Bronchial epithelial cell (primary cell): ENCODE measurements at places on chromosomes 11 and 22. TPM values are rescaled to one million over a fixed set of nuclear protein-coding genes. Genes with fewer than 3 reads are reported as not detected.

GRCh38 chr11:71293961-71294782 is 41.8 kb upstream of the SHANK2 start:
- DNase-seq: no peak

GRCh38 chr11:1570001-1570453 is 2.0 kb downstream of the DUSP8 start:
- DNase-seq: no peak

GRCh38 chr11:64097468-64098317 is 62.0 kb downstream of the FLRT1 start:
- no peak for DNase-seq

GRCh38 chr11:1651411-1651980 is 21.9 kb downstream of the KRTAP5-5 start:
- DNase-seq: no peak

GRCh38 chr11:20134991-20135736 is 25.1 kb downstream of the DBX1 start:
- DNase-seq: no peak

- DNase-seq: no peak
These were observed 281.8 kb upstream of the ANO5 start for GRCh38 chr11:21911061-21911460.

NCF4 gene
- not detected in 2 replicates for total RNA-seq

LIN7C gene
- 93.7 and 100 TPM in 2 replicates for total RNA-seq
